AG09309 (cell line): ENCODE measurements at places on chromosomes 12 and 14.

DNA sequence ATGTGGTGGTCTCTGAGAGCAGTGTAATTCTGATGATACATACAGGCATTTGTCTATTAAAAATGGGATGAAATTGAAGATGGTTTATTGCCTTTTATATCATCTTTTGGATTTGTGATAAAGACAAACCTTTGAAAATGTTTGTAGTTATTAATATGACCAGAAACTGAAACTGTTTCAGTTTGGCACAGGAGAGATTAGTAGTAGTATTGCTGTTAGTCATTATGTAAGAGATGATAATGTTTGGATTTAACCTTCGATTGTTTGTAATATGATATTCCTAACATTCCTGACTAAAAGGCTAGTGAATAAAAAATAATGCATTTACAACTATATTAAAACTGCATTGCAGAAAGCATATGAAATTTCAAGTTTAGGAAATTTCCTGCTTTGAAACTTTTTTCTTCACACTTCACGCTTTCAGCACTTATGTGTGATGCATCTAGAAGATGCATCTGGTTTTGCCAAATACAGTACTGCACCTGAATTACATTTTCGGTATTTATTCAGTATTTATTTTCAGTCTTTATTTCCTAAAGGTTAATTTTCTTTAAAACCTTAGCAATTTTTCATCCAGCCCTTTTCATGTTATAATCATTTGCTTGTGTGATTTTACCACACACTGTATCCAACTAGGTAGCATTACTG, 25.5 kb downstream of the ADIPOR2 start:
- DNase-seq: no peak

DNA sequence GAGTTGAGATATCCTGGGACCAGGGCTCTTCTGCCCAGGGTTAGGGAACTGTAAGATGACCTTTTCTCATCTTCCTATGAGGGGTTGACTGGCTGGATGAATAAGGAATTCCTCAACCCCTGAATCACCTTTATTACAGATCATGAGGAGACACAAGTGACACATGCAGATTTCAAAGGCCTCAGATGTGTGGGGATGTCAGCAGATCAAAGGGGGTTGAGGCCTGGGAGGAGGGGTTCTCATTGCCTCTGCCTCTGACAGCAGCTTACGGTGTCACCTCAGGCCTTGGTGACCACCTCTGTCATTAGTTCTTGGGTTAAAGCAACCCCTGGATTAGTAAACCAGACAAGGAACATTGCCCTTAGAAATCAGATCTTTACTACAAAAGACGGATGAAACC, 2.1 kb upstream of the KRT72 start:
- no peak for DNase-seq

GRCh38 chr14:73851000-73851399, 631 bp upstream of the PTGR2 start:
- no peak for DNase-seq

DNA sequence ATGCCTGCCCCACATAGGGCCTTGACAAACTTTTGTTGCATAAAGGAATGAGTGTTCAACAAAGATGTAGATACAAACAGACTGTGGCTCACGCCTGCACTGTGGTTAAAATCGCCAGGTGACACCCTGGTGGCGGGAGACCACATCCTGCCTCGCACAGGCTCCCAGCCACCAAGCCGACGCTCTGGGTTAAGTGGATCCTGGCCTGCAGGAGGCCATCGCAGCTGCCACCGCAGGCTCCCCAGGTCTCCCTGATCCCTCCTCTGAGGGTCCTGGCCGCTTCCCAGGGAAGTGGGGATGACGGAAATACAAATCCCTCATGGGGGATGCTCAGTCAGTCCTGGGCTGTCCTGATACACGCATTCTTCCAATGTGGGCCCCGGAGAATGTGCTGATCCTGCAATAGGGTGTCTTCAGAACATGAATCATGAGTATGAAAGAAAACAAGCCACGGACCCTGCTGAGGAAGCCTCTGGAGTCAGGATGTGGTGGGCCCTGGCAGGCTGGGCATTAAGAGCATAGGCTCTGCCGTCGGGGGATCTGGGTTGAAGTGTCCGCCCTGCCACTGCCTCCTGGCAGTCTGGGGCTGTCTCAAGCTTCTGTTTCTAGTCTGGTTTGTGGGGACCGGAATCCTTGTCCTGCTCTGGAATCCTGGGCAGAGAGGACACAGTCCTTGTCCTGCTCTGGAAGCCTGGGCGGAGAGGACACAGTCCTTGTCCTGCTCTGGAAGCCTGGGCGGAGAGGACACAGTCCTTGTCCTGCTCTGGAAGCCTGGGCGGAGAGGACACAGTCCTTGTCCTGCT, 53.5 kb upstream of the BEGAIN start:
- DNase-seq: no peak

- no peak for DNase-seq
These were observed 43.6 kb downstream of the SPATS2 start for GRCh38 chr12:49410818-49411217.

GRCh38 chr14:69372146-69372545, 26.0 kb downstream of the ERH start:
- DNase-seq: no peak

DNA sequence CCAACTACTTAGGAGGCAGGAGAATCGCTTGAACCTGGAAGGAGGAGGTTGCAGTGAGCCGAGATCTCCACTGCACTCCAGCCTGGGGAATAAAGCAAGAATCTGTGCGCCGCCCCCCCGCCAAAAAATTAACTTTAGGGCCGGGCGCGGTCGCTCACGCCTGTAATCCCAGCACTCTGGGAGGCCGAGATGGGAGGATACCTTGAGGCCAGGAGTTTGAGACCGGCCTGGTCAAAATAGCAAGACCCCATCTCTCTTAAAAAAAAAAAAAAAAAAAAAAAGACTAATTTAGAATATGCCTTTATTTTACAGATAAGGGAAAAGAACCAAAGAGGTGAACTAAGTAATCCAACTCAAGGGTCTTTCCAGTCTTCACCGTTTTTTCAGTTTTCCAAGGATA, 1.2 kb downstream of the KANSL2 start:
- DNase-seq: no peak

GRCh38 chr12:2304223-2304622, 251.4 kb downstream of the CACNA1C start:
- no peak for DNase-seq

GRCh38 chr14:68219407-68219806, 399.8 kb downstream of the RAD51B start:
- DNase-seq: no peak

GRCh38 chr12:108145011-108145410, 15.9 kb downstream of the WSCD2 start:
- no peak for DNase-seq
